ENCODE measurements at places on chromosomes 2 and 18.

DNA sequence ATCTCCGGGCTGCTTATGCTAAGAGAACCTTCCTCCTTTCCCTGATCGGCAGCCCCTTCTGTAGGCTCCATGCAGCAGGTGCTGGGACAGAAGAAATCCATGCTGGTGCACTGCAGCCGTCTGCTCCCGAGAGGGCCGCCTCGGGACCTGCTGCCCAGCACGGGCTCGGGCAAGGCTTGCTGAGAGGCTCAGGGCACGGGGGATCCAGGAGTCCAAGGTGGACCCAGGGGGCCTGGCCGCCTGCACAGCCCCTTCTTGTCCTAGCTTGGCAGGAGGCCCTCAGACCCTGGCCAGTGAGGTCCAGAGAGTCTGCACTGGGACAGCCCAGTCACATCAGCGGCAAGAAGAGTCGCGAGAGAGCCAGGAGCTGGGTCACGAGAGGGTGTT lies 13.3 kb upstream of the DUSP2 start:
- DNase-seq = no peak

- no peak for DNase-seq
Measured at GRCh38 chr2:237636578-237636977, 9.2 kb downstream of the LRRFIP1 start.

GRCh38 chr2:28991021-28991420 lies 9.9 kb downstream of the TOGARAM2 start:
- DNase-seq = no peak

DNA sequence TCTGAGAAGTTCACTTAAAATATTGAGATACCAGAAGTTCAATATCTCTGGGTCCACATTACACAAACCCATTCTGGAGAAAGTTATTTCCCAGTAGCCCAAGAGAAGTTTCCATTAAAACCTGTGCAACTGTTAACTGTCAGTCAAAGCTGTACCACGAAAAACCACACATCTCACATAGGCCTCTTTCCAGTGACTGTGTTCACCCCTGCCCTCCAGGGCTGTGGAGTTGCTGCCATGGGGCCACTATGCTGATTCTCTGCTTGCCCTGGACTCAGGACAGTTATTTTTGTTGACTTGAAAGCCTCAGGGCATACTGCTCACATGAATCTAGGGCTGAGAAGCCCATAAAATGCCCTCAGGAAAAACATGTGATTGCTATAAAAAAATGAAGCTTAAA lies 153.8 kb downstream of the PIEZO2 start:
- no peak for DNase-seq

GRCh38 chr2:27398962-27399361 lies 10.4 kb downstream of the PPM1G start:
- no peak for DNase-seq

GRCh38 chr2:56266761-56267414 lies 83.1 kb downstream of the CCDC85A start:
- no peak for DNase-seq

DNA sequence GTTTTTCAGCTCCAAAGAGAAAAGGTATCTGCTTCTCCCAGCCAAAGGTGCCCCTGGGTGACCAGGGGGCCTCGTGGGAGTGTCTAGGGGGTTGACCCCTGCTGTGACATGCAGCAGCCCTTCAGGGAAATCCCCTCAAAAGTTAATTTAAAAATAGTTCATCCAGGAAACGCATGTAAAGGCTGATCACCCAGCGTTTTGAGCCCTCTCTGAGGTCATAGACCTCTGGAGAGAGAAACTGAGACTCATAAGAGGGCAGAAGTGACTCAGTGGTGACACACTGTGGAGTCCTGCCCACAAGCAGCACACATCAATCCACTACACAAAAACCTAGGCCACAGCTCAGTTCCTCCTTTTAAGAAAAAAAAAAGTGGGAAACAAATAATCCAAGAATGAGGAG lies 11.9 kb downstream of the GAL3ST2 start:
- no peak for DNase-seq

DNA sequence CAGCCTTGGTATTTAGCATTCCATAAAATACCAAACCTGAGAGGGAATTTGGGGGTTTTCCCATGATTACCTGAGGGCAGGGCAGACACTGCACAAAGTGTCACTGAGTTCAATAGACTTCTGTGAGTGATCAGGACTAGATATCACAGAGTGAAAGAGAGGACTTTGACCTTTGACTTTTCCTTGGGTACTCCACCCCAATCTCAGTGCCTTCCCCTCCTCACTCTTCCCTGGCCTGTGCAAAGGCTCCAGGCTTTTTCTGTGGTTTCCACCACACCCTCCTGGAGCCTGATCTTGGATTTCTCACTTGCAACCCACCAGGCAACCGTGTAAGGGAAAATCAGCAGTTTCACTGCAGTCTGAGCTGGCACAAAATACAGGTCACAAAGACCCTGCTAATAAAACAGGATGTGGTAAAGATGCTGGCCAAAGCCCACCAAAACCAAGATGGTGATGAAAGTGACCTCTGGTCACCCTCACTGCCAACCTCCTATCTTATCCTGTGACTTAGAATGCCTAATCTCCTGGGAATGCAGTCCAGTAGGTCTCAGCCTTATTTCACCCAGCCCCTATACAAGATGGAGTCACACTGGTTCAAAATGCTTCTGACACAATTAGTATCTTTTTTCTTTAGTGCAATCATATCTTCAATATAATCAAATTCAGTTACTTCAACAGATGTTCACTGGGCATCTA lies 64.0 kb downstream of the BOD1L2 start:
- no peak for DNase-seq

DNA sequence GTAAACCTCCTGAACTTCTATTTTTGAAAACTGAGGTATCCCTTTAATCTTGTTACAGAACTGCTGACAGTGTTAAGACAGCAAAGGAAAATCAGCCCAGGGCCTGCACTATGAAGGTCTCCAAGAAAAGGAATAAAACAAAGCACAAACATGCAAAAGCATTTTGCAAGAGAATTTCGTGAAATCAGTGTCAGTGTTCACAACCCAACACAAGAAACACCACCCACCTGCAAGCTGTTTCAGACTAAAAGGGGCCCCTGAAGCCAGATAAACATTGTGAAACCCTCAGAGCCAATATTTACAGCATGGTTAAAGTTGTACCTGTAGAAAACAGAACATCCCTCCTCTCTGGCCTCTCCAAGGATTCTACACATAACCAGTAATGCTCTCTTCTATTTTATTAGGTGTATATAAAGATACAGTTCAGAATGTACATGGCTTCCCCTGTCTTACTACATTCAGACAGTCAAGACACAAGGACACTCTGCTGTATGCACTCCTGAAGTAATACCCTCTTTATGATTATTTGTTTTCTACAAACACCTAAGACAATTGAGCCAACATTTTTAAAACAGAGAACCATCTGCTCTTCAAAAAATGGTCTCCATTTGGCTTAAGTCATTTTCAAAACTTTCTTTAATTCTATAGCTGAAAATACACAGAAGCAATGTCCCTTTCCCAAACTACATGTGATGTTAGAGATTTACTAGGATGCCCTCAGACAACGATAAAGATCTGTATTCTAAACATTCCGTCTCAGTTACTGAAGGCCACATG lies 149.5 kb upstream of the ZFP36L2 start:
- DNase-seq = no peak

GRCh38 chr2:19745318-19746136 lies 156.3 kb downstream of the TTC32 start:
- DNase-seq = no peak

DNA sequence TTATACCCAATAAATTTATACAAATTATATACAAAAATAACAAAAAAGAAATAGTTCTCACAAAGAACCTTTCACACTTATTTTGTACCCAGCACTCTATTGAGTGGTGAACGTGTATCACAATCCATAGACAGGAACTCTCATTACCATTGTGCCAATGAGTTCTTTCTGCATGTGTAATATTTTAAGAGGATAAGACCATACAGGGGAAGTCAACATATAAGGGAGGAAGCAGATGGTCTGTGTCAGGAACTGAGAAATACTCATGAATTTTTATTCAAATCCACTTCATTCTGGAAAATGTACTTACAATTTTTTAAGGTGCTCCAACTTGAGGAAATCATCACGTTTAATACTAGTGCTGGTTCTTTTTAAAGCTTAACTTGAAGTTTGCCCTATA lies 27.1 kb upstream of the ELOA2 start:
- DNase-seq = no peak

DNA sequence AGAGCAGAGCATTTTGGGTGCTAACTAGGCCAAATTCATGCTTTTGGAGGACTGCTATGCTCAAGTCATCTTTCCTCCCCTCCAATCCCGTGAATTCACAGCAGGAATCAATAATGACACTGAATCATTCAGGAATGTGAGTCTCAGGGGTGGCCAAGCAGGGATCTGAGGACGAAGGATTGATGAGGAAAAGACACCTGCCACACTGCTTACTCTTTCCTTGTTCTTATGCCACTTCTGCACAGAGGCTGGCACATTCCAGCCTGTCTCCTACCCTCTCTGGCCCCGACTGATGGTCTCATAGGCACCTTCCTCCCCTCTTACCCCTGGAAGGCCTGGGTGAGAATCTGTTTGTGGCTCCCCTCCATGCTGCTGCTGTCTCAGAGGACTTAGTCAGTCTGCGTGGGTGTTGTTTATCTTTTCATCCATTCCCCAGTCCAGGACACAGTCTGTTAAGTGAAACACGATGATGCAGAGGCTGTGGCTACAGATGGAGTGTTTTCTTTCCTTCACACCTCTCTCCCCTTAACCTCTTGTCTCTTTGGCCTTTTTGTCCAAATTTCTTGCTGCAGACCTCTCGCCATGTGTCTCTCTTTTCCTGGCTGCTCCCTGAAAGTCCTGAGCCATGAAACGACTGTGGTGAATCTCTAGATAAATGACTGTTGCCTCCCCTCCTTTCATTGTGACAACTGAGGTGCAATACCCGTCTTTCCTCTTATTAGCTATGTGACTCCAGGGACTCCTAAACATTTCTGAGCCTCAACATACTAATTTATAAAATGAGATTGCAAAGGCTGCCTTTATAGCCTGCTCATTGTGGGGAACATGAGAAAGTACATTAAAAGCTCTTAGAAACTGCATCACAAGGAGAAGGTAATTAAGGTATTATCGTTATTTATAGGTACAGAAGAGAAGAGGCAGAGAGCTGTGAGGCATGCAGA lies 86.9 kb downstream of the RDH14 start:
- DNase-seq = no peak

GRCh38 chr18:67608615-67609273 lies 92.2 kb upstream of the DSEL start:
- no peak for DNase-seq

DNA sequence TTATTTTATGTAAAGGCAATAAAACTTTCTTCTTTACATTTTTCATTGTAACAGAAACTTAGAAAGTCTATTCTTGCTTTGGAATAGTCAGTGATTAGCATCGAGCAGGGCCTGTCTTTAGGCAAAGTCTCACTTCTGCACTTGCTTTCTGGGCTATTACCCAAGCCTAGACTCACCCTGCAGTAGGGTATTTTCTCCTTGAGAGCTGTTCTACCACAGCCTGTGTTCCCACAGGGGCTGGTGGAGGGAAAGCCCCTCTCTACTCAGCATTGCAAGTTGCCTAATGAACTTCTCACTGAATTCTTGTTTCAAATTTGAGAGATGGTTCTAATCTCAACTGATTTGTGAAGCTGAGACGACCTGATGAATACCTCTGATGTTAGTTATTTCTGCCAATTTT lies 111.7 kb upstream of the KLHL14 start:
- no peak for DNase-seq

- DNase-seq = no peak
Measured at GRCh38 chr2:39399570-39399969, 37.5 kb downstream of the MAP4K3 start.

- DNase-seq = no peak
Measured at GRCh38 chr18:55522011-55522410, 66.0 kb downstream of the TCF4 start.

GRCh38 chr18:62728254-62728653 lies 12.9 kb downstream of the PHLPP1 start:
- DNase-seq = no peak

GRCh38 chr2:217955881-217956493 lies 46.8 kb downstream of the TNS1 start:
- no peak for DNase-seq

- no peak for DNase-seq
Measured at GRCh38 chr18:24762511-24762910, 302.1 kb downstream of the HRH4 start.

DNA sequence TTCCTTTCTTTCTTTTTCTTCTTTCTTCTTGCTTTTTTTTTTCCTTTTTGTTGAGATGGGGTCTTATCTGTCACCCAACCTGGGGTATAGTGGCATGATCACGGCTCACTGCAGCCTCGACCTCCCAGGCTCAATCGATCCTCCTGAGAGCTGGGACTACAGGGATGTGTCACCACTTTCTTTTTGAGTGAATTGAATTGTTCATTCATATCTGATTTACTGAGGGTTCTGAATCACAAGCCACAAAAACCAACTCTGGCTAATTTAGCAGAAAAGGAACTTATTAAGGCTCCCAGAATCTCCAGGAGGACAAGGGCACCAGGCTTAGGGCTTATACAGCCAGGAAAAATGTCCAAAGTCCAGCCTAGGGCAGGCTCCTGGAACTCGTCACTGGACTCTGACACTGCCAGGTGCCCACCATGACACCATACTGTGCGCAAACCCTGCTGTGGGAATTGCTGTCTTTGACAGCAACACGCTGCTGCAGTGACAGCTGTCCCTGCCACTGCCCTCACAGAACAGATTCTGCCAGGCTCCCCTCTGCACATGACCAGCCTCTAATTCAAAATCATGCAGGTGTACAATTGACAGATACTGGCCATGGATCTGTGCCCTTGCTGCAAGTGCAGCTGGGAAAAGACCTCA lies 42.9 kb upstream of the EML6 start:
- peak; percentile 11 for DNase-seq

GRCh38 chr18:48814490-48815178 lies 136.1 kb downstream of the SMAD7 start:
- DNase-seq = no peak

DNA sequence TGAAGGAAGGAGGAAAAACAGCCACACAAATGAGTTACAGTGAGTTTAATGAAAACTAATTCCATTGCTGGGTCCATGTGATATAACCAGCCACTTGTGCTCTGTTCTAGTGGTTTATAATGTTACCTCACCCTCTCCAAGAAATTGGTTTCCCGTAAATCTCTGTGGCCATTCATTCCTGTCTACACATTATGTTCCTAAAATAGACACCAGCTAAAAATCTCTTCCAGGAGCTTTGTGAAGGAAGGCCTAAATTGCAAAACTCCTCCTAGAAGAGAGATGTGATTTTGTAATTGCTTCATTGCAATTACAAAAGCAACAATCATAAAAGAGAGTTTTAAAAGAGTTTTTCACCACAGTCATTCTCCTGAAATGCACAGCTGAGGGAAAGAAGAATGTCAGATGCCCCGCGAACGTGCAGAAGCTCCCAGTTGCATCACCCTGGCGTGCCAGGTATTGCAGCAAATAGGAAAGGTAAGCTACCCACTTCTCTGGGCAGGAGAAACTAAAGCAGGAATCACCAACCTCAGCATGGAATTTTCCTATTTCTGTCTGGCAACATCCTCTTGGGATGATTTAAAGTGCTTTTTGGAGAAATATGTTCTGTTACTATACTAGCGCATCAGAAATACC lies 1.7 kb downstream of the SCN1A start:
- no peak for DNase-seq

- no peak for DNase-seq
Measured at GRCh38 chr2:196839574-196839973, 30.4 kb upstream of the C2orf66 start.

GRCh38 chr2:196884368-196884767 lies 42.1 kb downstream of the PGAP1 start:
- no peak for DNase-seq

Data from NCI-H524 (cell line).